Lower leg skin (tissue), 4 donors: ENCODE measurements at places on chromosomes 3 and 15.

GRCh38 chr3:120415756-120416155 lies 35.0 kb downstream of the FSTL1 start:
- peak; percentile 63 for DNase-seq

- DNase-seq = no peak
Measured at GRCh38 chr15:65085990-65086679, 9.6 kb downstream of the KBTBD13 start.

- DNase-seq = no peak
Measured at GRCh38 chr3:189014526-189014925, 157.2 kb upstream of the TPRG1 start.

- DNase-seq = peak; percentile 43
Measured at GRCh38 chr15:31283043-31283442, 43.6 kb upstream of the KLF13 start.

GRCh38 chr3:4771243-4771642 lies 208.0 kb upstream of the BHLHE40 start:
- no peak for DNase-seq

DNA sequence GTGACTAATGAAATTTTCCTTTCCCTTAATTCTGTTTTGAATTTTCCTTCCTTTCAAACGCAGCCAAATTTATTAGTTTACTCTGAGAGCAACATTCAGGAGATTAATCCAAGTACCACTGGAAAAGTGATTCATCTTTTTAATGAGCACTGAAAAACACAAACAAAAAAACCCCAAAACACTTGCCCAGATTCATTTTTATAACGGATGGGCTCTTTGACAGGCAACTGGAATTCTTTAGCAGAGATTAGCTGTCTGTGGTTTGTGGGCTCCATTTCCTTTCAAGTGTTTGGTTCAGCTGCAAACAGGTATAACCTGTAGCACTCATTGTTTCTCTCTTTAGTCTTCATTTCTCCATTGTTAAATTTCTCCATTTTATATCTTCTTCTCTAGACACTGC lies 3.1 kb upstream of the POLR2M start:
- DNase-seq = no peak

GRCh38 chr3:54951405-54951804 lies 23.5 kb upstream of the LRTM1 start:
- peak; percentile 61 for DNase-seq

GRCh38 chr15:74315626-74316025 lies 51.8 kb downstream of the CYP11A1 start:
- no peak for DNase-seq

GRCh38 chr3:49805897-49806701 lies 3.0 kb downstream of the INKA1 start:
- DNase-seq = peak; percentile 35

GRCh38 chr15:82146990-82147461 lies 101.2 kb upstream of the MEX3B start:
- peak; percentile 48 for DNase-seq

GRCh38 chr3:535566-536416 lies 339.2 kb downstream of the CHL1 start:
- no peak for DNase-seq

GRCh38 chr3:65483480-65483879 lies 555.2 kb downstream of the MAGI1 start:
- DNase-seq = peak; percentile 64

DNA sequence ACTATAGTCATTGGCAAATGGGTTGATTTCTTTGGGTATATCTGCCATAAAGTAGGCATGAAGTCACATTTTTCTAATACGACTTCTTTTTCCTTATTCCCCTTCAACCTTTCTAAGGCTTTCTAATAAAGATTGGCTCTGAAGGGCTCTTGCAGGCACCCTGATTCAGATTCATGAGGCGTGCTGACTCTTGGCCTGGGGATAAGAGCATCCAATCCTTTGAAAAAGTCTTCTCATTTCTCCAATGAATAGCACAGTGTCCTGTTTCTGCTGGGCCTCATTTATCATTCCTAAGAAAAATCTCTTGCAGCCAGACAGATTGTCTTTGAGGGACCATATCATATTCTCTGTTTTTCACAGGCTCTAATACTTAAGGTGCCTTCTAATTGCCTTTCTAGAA lies 32.3 kb upstream of the BNIP2 start:
- DNase-seq = no peak

DNA sequence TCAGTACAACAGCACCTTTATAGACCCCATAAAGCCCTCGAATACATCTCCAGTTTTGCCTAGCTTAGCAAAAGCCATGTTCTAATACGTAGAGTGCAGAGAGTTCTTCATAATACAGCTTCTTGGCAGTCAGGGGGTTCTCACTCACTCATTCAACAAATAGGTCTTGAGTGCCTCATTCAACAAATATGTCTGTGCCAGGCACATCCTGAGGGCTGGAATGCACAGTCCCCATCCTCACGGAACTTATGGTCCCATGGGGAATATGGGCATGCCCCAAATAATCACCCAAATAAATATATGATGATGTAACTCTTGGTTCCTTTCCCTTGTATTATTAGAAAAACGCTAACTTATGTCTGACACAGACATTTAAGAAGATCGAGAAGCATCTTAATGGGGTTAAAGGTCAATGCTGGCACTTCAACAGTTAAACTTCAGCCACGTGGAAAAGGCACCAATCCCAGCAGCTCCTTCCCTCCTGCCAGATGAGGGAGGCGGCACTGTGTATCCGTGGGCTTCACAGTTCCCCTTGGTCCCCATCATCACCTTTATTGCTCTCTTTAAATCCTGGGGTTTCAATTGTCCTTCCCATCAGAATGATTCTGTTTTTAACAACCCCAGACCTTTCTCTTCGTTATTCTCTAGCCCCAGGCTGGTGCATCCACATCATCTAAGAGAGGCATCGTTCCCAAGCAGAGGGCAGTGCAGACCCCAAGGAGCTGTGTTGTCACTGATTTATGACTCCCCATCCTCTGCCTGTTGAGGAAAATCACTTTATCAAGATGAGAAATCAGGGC lies 18.9 kb upstream of the SEMA5B start:
- no peak for DNase-seq

DNA sequence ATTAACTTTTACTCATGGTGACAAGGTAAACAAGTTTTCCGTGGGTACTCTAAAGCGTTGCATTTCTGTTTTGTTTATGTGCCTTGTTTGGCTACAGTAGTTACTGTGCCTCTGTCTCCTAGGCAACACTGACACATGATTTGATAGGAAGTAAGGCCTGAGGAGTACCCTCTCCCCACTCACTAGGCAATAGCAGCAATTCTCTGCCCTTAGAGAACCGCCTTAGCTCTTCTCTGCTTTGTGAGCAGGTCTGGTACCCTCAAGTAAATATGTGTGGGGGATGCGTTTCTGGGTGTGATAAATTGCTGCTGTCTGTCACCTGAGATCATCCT lies at the start of gene IL5RA:
Gene IL5RA (minus strand): TSS at position 76 of the 332 bp plus-strand sequence. CDS start 5,390 bp downstream, outside the sequence.
- no peak for DNase-seq

DNA sequence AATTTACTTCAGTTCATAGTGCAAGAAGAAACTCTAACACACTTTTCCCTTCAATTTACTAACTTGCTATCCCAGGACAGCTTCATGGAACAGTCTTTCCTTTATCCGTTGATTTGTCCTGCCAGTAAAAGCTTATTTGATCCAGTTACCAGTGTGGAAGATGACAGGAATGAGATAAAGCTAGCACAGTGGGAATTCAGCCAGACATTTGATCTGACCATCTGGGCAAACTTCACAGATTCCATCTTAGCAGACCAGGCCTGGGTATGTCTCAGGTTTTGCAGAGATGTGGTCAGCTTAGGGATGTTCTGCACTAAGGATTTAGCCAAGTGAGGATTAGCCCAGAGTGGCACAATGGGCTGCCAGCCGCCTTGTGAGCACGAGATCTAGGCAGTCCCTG lies 19.7 kb downstream of the CEMIP start:
- peak; percentile 14 for DNase-seq

- no peak for DNase-seq
Measured at GRCh38 chr3:109023656-109024254, 70.1 kb upstream of the GUCA1C start.

GRCh38 chr3:46707601-46708011 lies 6.4 kb downstream of the TMIE start:
- no peak for DNase-seq

GRCh38 chr3:106482451-106482850 lies 613.6 kb upstream of the CBLB start:
- DNase-seq = no peak

DNA sequence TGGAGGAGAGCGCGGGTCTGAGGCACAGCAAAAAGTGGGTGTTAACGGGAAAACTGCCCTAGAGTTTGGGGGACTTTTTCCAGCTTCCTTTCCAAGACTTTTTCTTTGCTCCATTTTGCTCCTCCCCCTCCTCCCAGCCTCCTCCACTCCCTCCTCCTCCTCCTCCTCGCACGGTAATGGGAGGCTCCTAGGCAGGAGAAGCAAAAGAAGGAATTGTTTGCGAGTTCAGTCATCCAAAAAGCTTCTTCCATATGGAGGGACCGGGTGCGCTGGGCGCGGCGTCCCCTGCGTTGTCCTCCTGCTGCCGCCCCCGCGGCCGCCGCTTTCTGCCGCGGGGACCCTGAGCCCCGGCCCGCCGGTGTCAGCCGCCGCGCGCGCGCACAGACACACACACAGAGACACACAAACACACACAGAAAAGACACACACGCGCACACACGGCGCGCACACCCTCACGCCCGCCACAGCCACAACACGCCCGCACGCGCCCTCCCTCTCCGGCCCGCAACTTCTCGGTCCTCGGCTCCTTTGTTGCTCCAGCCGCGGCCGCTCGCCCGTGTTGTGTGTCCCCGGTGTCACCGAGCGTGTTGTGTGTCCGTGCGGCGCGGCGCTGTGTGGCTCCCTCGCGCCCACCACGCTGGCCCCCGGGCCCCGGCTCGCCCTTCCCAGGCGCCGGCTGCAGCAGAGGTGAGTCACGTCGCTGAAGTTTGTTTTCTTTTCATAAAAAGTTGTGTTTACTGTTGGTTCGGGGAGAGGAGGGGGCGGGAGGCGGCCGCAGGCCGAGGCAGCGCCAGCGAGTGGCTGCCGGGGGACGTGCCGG lies at the start of gene BOC:
Gene BOC (plus strand): TSS at position 228 of the 820 bp plus-strand sequence. CDS start 38,246 bp downstream, outside the sequence.
- DNase-seq = peak; percentile 88

DNA sequence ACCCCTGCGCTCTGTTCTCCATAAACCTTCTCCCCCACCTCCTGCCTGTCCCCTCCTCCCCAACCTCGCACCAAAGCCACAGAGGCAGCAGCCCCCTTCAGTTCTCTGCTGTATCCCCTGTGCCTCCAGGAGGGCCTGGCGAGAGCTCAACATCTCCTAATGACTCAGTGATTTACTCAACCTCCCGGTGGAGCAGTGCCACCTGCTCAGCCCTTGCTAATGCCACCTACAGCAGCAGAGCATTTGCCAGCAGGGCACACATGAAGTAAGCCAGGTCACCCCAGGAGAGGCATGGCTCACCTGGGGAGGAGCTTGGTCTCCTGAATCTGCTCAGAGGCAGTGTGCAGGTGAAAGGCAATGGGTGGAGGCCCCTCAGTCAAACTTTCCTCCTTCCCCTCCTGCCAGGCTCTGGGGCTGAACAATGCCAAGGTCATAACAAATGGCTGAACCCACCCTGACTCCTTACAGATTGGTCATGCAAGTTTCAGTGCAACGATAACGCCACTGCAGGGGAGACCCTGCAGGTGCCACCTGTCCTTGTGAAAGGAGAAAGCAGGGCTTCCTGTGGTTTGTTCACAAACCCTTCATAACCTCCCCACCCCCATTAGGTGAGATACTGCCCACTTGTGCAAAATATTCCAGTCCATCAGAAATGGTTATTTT lies 19.8 kb downstream of the TRPM1 start:
- no peak for DNase-seq

DNA sequence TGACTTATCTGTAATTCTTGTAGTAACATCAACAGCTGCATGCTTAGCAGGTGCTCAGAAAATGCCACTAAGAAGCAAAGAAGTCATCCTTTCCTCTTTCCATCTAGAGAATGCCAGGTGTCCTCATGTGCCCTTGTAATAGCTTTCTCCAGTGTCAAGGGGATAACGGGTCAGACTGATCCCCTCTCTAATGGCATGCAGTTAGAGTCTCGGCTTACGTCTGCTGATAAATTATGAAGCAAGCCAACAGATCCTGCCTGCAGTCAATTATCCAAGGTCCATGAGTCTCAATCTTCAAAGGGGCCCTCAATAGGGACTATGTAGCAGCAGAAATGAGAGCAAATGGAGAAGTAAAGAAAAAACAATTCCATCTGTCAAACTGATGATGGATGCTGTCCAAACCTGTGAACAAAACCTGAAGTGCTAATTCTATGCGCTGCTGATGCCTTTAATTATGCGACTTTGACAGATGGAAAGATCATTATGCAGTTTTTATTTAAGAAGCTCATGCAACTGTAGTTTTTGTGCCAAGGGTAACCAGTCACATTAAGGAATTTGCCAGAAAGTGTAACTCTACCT lies 162.8 kb upstream of the PEX5L start:
- no peak for DNase-seq

- no peak for DNase-seq
Measured at GRCh38 chr3:188306435-188307005, 152.6 kb downstream of the LPP start.

DNA sequence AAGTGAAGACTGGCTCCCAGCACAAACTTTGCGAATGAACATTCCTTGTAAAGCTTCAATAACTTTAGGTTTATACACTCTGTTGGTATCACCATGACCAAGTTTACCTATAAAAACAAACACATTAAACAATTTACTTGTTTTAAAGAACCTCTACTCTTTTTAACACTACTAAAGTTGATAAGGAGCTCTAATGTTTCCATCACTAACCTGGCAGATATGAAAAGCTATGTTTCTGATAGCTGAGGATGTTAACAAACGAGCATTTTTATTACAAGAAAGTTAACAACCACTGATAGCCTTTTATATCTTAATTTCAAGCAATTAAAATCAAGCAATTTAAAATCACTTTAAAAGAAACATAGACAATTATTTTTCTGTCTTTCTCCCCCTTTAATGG lies 80.8 kb downstream of the HERC1 start:
- no peak for DNase-seq

DNA sequence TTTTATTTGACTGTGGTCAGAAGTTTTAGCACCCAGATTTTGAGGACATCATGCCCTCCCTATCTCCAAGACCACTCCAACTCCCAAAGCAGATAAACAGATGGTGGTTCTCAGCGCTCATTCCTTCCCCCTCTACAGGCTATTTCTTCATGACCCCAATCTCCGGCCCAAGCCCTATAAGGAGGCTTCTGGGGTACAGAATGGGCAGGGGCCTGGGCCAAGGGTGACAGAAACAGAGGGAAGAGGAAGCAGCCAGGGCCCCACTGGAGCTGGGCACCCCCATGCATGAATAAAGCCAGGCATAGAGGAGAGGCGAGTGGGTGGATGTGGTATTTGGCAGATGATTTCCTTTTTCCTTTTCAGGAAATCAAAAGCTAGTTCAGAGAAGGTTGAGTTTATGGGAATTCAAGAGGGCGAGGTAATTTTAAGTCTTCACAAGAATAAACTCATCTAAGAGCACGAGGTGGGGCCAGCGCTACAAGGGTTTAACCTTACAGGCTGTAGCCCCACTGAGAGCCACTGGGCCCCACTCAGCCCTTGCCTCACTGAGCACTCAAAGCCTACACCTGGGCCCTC lies 104.8 kb upstream of the HERC1 start:
- peak; percentile 74 for DNase-seq

GRCh38 chr3:27990324-27990723 lies 251.1 kb upstream of the CMC1 start:
- DNase-seq = no peak
